ENCODE measurements at places on chromosomes 7 and 10. TPM values are rescaled to one million over a fixed set of nuclear protein-coding genes. Genes with fewer than 3 reads are reported as not detected.

- no peak overlapping the region for H3K4me3 ChIP-seq
- peaks cover 16% of the 10 kb centered on the region for H3K27me3 ChIP-seq
- peaks cover under 1% of the 10 kb centered on the region for H3K4me1 ChIP-seq
- no peak overlapping the region for H3K27ac ChIP-seq
These were observed 926.2 kb downstream of the KCNMA1 start for GRCh38 chr10:76711222-76711997.

The ADRA2A gene
- total RNA-seq = 74.8 TPM

The PTTG1IP2 gene
- not detected for total RNA-seq

The GDF2 gene
- not detected for total RNA-seq
